ENCODE measurements at places on chromosomes 13 and 19.

- DNase-seq, result no peak
These were observed 11.6 kb upstream of the DNMT1 start for GRCh38 chr19:10206226-10206885.

- DNase-seq, result no peak
These were observed at the start of gene SELENOV for GRCh38 chr19:39514840-39515550. TSS of gene SELENOV (plus strand) at chr19:39515139. CDS start at chr19:39515213, 74 bp downstream.

GRCh38 chr13:110893571-110893970, 21.3 kb downstream of the ANKRD10 start:
- no peak for DNase-seq

DNA sequence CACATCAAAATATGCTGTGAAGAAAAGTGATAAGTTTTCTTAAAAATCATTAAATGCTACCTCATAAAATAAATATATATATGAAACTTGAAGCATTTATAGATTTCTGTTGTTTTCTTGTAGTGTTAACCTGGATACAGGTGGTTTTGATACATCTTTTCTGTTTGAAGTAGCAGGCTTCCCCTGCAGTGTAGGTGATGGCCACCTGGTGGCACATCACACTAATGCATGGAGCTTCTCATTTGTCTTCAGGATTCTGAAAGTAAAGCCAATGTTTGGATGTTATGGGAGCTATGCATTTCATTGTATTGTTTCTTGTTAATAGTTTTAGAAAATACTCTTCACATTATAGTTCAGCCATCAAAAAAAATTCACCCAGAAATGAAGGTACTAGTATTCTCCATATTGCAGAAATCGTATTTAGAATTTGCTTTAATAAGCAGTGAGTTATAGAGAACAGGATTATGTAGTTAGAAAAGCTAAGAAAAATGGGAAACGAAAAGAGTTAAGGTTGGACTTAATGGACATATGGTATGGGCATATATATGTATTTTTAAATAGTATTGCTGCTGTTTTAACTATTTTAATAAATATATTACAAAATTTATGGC, 18.7 kb downstream of the GPR180 start:
- DNase-seq, result no peak

GRCh38 chr19:35751839-35752745, 3.7 kb downstream of the LIN37 start:
- DNase-seq, result no peak

DNA sequence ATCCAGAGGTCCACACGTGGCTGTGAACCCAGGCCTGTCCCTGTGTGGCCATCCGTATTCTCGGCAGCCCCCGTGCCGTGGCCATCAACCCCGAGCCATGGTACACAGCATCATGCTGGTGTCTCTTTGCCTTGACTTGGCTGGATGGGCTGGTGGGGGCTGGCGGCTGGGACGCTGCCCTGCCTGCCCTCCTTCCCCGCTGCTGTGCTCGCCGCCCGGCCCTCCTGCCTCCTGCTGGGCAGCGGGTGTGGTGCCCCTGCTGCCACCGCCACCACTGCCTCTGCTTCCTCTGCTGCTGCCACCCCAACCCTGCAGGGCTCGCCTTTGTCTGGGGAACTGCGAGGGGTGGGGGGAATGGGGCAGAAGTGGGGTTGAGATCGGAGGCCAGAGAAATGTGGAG, 19.7 kb upstream of the EHD2 start:
- no peak for DNase-seq

DNA sequence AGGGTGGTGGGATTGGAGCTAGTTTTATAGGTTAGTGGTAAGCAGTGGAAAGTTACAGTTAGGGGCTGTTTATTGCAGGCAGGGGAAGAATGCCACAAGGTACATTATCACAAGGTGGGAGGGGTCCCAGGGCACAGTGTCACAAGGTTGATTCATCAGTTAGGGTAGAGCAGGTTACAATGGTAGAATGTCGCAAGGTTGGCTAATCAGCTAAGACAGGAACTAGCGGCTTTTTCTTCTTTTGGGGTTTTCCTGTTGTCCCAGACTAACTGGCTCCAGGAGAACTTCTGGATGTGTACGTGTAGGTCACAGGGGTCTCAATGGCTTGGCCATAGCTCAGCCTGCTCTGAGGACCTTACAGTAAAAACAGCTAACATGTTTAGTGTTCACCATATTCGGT, 1221.1 kb downstream of the SLITRK1 start:
- DNase-seq, result no peak

GRCh38 chr13:51783428-51784094, 20.4 kb downstream of the DHRS12 start:
- no peak for DNase-seq

- no peak for DNase-seq
These were observed 9.9 kb upstream of the SERPINE3 start for GRCh38 chr13:51329606-51330005.
